DMS79 treated with DMSO at 0.1 percent for 48 hours (cell line): ENCODE measurements at places on chromosomes 2 and 18.

GRCh38 chr2:16093639-16094529, 153.5 kb downstream of the MYCN start:
- DNase-seq: peak; percentile 81

DNA sequence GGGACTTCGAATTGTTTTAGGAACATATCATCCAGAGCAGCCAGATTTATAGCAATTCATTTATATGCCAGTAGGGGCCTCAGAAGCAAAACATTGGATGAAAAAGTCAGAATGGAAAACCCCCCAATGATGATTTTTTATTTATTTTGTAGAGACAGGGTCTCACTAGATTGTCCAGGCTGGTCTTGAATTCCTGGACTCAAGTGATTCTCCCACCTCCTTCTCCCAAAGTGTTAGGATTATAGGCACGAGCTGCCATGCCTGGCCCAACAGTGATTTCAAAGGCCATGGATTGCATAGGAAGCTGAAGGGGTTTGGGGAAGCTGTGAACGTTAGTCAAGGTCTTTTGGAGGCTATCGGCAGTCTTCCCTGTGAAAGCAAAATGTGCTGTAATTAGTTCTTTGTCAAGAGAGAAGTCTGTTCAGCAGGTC, 21.9 kb upstream of the MCFD2 start:
- no peak for DNase-seq

- DNase-seq: peak; percentile 84
These were observed 55.4 kb upstream of the NCOA1 start for GRCh38 chr2:24435391-24436316.

DNA sequence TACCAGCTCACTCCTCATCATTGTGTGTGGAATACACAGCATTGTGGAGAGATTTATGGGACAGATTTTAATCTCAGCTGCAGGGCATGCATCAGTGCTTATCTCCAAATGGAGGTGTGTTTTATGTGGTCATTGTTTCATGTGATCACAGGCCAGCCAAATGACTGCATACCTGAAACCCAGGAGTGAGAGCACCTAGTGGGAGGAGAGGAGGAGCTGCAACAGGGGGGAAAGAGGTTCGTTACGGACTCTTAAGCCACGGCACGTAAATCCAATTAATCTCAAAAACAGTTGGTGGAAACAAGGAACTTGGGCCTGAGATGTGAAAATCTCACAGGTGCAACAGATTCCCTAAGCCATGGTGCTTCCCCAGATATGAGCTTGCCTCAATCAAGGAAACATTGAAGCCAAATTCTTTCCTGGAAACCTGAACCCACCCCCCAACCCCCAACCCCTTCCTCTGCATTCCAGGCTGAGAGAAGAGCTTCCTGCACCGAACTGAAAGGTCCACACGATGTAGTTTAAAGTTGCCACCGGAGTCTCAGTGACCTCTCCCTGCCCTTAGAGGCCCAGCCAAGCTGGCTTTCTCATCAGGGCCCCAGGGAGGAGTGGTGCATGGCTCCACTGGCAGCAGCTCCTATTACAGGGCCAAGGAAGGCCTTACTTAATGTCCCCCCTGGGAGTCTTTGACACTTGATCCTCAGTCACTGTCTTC, 167.4 kb downstream of the C1D start:
- DNase-seq: peak; percentile 94

- peak; percentile 4 for DNase-seq
These were observed at the start of gene FAM124B for GRCh38 chr2:224401641-224402342. TSS of gene FAM124B (minus strand) at chr2:224402107. CDS start at chr2:224401768, 339 bp downstream.

GRCh38 chr2:176157499-176158185, 535 bp downstream of the HOXD3 start:
- DNase-seq: peak; percentile 60

GRCh38 chr2:119252186-119253113, 28.8 kb downstream of the STEAP3 start:
- no peak for DNase-seq

- no peak for DNase-seq
These were observed 63.5 kb upstream of the RASGRP3 start for GRCh38 chr2:33412920-33413319.

DNA sequence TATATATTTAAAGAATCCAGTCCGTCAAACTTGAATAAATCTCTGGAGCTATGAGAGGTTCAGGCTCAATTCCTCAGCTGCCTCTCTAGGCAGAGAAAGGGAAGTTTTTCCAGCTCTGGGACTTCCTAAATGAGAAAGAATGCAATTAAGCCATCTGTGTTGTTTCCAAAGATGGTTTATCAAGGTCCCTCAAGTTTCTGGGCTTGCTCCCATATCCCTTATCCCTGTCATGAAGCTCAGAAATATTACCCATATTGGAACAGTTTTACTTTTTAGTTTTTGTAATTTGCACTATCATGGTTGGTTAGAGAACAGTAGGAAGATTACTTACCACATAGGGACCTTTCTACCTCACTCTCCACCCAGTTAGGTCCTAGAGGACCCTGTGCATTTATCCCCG, 1.4 kb downstream of the CNTNAP5 start:
- DNase-seq: peak; percentile 51

DNA sequence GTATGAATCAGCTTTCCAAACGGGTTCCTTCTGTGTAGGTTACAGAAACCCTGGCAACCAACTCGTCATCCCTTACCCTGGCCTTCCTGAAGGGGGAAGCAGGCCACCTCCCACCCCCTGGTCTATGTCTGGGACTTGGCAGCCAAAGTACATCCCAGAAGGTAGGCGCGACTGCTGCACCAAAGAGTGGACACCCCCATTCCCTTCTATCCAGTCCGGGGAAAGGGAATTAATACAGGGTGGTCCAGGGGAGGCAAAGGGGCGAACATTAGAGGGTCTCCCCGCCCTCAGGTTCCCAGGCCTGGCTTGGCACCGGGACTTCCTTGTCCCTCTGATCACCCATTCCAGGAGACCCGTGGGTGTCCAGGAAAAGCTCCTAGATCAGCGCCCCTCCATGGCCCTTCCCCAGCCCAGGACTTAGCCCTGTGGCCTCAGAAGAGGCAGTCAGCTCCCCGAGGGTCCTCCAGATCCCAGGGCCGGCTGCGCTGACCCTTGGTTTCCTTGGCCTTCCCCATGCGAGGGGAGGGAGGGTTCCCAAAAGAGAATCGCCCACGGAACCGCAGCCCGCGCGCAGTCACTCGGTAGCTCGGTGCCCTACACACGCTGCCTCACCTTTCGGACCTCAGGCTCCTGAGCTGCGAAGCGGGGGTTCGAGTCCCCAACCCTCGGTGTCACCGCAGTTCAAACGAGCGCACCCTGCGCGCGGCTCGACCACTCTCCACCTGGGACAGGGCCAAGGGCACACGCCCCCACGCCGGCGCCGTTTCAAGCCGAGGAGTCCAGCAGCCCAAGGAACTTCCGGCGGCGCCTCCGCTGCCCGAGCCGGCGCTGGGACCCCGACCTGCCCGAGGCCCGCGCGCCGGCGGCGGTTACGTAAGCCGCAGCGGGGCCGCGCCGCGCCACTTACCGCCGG, at the start of gene PER2:
PER2 (minus strand) TSS at position 874 of the 913 bp plus-strand sequence. CDS start 10,674 bp downstream, outside the sequence.
- peak; percentile 5 for DNase-seq

DNA sequence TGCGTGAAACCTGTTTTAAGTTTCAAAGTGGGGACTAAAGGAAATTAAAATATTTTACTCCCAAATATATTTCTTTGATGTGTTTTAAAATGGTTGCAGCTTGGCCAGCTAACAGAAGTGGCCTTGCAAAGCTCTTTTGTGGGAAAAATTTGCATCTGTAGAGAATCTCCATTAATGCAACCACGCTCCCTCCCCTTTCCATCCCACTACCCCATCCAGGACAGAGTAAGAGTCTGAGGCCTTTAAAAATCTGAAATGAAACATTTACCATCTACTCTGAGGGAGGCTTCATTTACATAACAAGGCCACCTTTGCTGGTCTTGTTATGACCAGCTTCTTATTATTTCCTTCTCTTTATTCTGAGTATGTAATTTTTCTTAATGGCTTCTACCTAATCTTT, 63.5 kb downstream of the STAT4 start:
- DNase-seq: no peak

- DNase-seq: no peak
These were observed 60.2 kb downstream of the RMDN2 start for GRCh38 chr2:37985333-37985732.
